ENCODE measurements at places on chromosomes 1 and 21.

DNA sequence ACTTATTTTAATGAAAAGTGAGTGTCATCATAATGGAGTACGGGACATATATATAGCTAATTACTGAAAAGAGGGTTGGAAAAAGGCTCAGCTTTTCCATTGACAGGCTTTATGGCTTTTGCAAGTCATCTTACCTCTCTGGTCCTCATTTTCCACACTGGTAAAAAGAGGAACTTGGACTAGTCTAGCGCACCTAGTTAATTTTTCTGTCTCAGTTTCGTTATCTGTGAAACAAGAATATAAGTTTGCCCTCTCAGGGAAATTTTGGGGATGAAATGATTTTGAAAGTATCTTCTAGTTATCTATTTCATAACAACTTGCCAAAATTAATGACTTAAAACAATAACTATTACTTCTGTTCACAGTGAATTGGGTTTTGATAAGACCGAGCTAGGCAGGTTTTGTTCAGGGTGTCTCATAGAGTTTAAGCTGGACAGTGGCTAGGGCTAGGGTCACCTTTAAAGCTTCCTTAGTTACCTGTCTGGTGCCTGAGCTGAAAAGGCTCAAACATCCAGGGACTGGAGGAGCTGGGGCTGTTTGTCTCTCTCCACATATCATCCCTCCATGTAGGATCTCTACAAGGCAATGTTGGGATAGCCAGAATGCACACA, 91.7 kb downstream of the TYW3 start:
- no peak for DNase-seq

DNA sequence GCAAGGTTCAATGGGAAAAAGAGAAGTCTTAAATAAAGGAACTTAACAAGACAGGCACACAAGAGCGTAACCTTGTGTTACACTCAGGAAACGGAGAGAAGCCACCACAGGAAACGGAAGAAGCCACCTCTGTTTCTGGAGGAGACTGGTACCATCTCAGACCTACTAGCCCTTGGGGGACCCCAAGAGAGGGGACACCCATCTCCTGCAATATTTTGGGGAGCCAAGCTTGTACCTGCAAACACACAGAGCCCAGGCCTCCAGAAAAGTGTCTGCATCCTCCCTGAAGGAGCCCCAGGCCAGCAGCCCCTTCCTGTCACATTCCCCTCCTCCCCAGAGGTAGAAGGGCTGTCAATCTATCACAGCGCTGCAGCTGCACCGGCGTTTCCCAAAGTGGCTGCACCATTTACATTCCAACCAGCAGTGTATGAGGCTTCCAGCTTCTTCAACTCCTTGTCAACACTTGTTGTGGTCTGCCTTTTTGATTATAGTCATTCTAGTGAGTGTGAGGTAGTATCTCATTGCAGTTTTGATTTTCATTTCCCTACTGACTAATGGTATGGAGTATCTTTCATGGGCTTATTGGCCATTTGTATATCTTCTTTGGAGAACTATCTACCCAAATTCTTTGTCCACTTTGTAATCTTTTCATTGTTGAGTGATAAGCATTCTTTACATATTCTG, 23.0 kb upstream of the PADI1 start:
- DNase-seq, result no peak

DNA sequence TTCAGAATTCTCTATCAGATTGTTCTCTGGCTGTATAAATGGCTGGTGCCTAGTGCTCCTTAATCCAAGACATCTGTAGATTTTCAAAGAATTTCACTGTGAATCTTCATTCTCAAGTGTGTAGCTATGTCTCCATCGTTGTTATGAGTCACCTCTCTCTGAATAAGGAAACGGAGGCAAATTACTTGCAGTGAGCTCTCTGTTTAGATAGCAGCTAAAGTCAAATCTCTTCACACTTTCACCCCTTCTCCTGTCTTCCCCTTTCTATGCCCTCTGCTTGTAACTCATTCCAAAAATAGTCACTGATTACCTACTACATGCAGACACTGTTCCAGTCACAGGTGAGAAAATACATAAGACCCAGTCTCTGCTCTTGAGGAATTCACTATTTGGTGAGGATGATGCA, 39.7 kb downstream of the CHML start:
- DNase-seq, result no peak

DNA sequence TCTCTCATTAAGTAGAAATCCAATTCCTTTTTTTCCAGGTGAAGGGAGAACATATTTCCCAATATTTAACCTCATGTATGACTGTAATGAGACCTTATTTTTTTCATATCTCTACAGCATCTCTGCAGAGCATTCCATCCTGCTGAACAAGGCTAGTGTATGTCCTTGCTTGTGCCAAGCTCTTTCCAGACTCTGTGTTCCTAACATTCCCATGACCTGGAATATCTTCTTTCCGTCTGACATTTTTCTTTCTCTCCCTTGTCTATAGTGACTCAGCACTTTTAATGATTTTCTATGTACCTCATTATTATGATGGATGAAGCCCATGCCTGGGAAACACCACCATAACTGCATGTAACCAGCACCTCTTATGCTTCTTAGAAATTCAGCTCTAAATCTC, 278.3 kb upstream of the NRIP1 start:
- no peak for DNase-seq

DNA sequence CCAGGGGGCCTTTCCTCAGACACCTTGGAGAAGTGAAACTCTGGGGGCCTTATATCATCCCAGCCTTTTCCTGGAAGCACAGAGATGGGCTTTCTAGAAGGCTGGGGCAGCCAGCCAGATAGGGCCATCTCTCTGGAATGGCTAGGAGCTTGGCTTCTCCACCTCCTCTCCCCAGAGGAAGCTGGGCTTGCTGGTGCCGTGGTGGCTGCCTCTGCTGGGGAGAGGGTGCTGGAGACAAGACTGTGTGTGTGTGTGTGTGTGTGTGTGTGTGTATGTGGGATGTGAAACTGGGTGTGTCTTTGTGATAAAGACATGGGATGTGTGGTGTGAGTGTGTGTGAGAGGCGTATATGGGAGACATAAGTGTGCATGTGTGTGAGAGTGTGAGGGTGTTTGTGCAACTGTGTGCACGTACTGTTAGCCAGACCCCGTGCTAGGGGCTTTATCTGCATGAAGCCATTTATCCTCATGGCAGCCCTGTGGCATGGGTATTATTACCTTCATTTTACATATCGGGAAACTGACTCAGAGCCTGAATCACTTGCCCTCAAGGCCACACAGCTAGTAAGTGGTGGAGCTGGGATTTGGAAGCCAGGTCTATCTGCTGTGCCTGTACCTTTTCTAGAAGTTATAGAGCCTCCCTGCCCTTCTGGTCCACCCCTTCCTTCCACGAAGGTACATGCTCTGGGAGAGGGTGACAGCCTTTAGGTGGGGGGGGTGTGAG, 44.2 kb downstream of the PTPRU start:
- DNase-seq, result no peak

DNA sequence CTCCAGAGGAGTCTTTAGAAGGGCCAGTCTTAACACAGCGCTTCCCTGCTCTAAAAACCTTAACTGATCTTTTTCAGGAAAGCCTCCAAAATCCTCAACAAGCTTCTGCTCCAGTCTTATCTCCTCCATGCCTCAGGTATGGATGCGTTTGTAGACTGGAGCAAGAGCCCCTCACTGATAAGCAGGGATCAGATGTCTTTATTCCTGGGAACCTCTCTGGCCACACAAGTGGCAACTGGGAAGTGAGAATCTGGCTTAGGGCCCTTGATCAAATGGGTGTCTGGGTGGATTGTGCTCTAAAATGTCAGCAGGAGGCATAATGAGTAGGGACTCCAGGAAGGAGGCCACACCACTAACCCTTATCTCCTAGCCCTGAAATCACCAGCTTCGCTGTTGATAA, 1.4 kb downstream of the ZBTB8A start:
- no peak for DNase-seq

DNA sequence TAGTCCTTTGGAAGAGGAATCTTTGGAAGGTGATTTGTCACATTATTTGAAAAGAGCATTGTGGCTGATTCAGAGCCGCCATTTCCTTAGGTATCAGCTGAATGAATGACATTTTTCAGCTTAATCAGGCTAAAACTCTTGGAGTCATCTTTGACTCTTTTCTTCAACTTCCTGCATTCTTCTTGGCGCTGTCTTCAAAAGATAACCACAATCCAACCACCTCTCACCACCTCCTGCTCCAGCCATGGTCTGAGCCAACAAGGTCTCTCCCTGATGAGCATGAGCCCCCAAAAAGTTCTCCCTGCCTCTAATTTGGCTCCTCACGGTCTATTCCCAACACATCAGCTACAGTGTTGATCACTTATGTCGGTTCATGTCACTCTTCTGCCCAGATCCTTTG, 297.6 kb upstream of the RUNX1 start:
- DNase-seq, result no peak

DNA sequence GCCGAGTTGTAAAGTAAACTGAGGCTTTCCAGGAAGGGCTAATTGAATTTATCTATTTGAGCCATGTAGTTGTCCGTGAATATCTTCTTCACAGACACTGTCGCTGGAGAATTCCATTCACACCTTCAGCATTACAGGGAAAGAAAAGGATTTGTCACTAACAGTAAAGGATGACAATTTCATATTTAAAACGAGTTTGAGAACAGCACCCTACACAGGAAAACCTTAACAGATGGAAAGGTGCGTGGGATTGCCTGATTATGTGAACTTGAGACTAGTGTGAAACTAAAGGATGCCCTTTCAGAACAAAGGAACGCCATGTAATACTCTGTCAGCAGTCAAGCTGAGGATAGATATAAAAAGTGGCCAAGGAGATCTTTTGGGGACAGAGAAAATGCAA, 492.5 kb upstream of the ADGRL2 start:
- DNase-seq, result no peak

DNA sequence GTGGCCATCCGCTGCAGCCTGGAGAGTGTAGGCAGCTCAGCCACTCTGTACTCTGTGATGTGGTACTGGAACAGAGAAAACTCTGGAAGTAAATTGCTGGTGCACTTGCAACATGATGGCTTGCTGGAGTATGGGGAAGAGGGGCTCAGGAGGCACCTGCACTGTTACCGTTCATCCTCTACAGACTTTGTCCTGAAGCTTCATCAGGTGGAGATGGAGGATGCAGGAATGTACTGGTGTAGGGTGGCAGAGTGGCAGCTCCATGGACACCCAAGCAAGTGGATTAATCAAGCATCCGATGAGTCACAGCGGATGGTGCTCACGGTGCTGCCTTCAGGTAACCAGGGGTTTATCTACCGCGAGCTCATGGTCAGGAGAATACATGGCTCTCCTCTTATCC, 24.0 kb downstream of the CD101 start:
- DNase-seq, result no peak

GRCh38 chr1:243575070-243575469, 275.0 kb downstream of the AKT3 start:
- DNase-seq, result no peak

- DNase-seq, result no peak
Observed at GRCh38 chr1:28580722-28581530, 11.1 kb upstream of the RAB42 start.

DNA sequence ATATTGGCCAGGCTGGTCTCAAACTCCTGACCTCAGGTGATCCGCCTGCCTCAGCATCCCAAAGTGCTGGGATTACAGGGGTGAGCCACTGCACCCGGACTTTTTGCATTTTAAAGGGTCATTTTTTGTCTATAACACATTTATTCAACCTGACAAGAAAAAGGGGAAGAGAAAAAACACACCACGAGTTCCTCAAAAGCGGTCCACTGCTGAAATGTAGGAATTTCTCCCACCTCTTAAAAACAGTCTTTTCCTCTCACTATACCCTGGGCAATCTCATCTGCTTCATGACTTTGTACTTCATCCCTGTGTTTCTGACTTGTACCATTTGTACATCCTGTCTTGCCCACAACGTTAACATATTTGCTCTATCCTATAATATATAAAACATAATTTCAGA, 413.3 kb upstream of the PTBP2 start:
- no peak for DNase-seq

DNA sequence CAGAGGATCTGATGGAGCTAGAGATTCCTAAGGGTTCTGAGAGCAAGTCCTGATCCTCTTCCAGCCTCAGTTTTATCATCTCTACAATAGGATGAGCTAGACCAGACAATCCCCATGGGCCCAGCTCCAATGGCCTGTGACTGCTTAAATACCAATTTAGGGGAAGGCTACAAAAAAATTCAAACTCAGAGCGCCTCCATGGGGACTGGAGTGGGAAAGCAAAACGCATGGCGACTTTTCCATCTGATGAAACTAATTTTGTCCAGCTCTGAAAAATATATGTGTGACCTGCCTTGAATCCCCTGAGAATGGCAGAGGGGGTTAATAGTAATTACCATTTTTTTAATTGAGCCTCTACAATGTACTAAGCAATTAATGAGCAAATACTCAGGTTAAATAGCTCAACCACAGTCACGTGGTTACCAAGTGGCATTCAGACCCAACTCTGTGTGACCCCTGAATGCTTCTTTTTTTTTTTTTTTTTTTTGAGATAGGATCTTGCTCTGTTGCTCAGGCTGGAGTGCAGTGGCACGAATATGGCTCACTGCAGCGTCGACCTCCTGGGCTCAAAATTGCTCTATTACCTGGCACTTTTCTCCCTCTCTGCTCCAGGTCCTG, 8.4 kb downstream of the EXTL1 start:
- no peak for DNase-seq

DNA sequence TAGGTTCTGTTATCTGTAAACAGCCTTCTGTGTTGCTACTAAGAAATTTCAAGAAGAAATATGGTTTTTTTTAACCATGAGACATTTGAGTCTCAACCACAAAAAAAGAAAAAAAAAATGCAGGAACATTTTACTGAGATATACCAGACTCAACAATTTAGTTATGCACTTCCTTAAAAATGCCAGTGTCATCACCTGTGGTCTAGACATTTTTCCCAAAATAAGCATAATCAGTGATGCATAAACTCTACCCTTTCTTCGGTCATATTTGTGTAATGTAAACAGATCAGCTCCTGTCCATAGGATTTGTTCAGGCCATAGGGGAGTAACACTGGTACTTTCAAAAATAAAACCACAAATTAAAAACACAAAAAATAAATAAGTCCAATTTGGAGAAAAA, 122.6 kb upstream of the TNFSF4 start:
- no peak for DNase-seq

- no peak for DNase-seq
Observed at GRCh38 chr21:41845310-41846032, 33.7 kb downstream of the PRDM15 start.

DNA sequence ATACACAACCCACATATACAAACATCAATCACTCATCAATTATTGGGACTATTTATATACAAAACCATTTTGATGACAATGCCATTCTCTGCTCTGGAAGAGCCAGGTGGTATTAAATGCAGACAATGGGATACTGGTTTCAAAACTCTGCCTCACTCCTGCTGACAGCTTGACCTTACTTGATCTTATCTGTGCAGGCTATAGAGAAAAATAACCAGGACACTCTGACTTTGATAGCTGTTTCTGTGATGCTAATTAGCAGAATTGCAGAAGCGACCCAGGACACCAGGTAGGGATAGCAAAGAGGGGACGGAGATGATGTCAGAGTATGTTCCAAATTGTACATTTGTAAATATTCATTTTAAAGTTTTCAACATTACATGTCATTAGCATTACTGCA, 89.5 kb downstream of the OLFM3 start:
- DNase-seq, result no peak

GRCh38 chr1:214422137-214422671, 129.2 kb downstream of the PTPN14 start:
- DNase-seq, result no peak
